H1 (cell line): ENCODE measurements at places on chromosomes 13 and 19.

- DNase-seq = no peak
These were observed 46.0 kb upstream of the RANBP3 start for GRCh38 chr19:6023936-6024335.

GRCh38 chr19:10800488-10800887 lies 35.5 kb downstream of the TMED1 start:
- no peak for DNase-seq

DNA sequence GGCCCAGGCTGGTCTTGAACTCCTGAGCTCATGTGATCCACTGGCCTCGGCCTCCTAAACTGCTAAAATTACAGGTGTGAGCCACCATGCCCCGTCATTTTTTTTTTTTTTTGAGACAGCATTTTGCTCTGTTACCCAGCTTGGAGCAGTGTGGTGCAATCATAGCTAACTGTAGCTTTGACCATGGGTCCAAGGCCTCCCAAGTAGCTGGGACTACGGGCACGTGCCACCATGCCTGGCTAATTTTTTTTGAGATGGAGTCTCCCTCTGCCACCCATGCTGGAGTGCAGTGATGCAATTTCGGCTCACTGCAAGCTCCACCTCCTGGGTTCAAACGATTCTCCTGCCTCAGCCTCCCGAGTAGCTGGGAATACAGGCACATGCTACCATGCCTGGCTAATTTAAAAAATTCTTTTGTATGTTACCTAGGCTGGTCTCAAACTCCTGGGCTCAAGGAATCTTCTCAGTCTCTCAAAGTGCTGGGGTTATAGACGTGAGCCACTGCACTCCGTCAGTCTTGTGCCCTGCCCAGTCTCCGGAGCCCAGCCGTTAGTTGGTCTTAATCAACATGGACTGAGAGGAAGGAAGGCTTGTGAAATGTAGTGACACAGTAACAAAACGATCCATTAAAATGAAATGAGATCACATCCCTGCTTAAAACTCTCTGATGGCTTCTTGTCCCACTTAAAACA lies 1.4 kb upstream of the LRG1 start:
- DNase-seq = no peak

- no peak for DNase-seq
These were observed 4.9 kb upstream of the PRX start for GRCh38 chr19:40418040-40418439.

DNA sequence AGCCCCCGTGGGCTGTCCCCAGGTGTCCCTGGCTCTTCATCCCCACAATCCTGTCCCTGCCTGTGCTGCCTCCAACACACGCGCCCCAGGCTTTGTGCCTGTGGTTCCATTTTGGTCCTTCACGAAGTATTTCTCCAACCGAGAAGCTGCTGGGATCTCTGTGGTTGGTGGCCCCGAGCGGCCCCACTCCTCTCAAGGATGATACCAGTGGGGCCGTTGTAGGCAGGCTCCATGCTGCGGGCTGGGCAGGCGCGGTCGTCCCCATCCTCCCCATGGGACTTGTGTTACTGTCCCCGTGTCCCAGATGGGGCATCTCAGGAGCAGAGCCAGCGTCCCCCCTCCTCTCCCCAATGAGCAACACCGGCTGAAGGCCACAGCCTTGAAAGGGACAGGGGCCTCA lies 3.7 kb upstream of the ZNF554 start:
- DNase-seq = no peak

- DNase-seq = no peak
These were observed 103.2 kb downstream of the SOX1 start for GRCh38 chr13:112169941-112170822.

DNA sequence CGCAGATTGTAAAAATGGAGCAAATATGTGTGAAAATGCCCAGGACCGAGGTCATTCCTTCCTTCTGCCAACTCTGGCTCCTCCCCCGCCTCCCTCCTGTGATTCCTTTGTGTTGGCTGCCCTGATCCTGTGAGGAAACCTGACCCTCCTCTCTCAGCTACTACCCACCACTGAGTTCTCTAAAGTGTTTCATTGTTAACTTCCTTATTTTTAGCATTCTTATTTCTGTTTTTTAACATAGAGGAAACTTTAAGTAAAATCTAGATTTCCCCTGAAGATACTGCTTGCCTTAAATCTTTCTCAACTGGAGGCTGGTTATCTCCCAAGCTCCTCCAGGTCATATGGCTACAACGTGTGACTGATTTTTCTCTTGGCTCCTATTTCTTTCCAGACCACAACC lies 21.7 kb upstream of the FBXL3 start:
- DNase-seq = peak; percentile 59

- DNase-seq = no peak
These were observed 594 bp downstream of the ZNF146 start for GRCh38 chr19:36215276-36216123.

DNA sequence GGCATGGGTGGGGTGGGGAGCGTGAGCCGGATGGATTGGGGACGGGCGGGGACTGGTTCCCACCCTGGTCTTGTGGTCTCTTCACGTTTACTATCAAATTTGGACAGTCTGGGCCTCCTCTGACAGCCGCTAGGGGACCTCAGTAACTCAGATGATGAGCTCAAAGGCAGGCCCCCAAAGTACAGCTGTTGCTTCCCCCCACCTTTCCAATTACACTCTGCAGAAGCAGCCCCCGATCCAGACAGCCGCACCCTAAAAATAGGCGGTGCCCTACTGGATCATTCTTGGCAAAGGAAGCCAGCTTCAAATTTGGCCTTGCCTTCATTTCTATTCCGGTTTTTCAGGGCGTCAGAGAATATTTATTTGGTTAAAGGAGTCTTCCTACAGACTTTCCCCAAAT lies 1.9 kb upstream of the FOXO1 start:
- no peak for DNase-seq

- DNase-seq = no peak
These were observed 767.6 kb upstream of the SLITRK1 start for GRCh38 chr13:84649853-84650252.

DNA sequence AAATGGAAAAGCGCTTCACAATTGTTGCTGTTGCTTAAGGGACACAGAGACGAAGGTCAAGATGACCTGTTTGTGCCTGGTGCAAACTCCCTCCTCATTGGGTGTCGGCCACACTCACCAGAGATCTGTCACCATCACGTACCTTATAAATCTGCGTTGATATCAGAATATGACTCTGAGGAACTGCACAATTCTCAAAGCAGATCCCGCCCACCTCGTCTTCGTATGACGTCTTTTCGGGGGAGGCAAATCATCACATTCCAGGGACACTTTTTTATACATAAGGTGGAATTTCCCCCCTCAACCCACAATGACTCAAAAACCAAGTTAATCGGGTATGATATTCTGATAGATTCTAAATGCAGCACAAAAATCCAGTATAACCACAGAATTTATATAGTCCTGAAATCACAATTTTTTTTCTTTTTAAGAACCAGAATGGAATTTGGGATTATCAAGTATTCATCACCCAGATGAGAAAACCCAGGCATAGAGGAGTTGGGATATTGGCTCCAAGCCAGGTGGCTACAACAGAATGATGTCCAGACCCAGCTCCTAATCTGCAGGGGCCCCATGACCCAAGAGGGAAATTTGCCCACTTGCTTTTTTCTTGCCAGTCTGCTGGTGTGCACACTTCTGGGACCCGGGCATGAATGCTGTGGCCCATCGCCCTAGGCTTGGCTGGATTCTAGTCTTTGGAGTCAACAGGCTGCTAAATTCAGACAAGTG lies 50.6 kb upstream of the MTIF3 start:
- no peak for DNase-seq

DNA sequence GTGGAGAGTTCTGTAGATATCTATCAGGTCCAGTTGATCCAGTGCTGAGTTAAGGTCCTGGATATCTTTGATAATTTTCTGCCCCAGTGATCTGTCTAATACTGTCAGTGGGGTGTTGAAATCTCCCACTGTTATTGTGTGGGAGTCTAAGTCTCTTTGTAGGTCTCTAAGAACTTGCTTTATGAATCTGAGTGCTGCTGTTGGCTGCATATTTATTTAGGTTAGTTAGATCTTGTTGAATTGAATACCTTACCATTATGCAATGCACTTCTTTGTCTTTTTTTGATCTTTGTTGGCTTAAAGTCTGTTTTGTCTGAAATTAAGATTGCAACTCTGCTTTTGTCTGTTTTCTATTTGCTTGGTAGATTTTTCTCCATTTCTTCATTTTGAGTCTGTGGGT lies 15.4 kb downstream of the AP1M1 start:
- DNase-seq = no peak

- DNase-seq = no peak
These were observed 2.5 kb downstream of the ZNF552 start for GRCh38 chr19:57812226-57812625.

- DNase-seq = no peak
These were observed 125.2 kb downstream of the ATP11A start for GRCh38 chr13:112814905-112815585.

DNA sequence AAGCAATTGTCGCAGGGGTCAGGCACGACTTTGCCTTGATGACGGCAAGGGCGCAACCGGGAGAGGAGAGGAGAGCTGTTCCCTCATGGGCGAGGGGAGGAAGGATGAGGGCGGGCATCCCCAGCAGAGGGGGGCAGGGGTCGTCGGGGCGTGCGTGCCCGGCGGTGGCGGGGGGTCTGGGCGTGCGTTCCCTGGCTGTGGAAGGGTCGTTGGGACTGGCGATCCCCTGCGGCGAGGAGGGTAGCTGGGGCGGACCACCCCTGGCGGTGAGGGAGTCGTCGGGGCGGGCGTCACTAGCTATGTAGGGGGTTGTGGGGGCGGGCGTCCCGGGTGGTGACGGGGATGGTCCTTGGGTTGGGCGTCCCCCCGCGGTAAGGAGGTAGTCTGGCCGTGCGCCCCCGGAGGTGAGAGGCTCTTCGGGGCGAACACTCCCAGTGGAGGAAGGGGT lies 1.7 kb downstream of the COMP start:
- DNase-seq = no peak

GRCh38 chr13:37531049-37531448 lies 67.5 kb downstream of the POSTN start:
- DNase-seq = no peak

- no peak for DNase-seq
These were observed 11.0 kb downstream of the MOB3A start for GRCh38 chr19:2084993-2085720.

DNA sequence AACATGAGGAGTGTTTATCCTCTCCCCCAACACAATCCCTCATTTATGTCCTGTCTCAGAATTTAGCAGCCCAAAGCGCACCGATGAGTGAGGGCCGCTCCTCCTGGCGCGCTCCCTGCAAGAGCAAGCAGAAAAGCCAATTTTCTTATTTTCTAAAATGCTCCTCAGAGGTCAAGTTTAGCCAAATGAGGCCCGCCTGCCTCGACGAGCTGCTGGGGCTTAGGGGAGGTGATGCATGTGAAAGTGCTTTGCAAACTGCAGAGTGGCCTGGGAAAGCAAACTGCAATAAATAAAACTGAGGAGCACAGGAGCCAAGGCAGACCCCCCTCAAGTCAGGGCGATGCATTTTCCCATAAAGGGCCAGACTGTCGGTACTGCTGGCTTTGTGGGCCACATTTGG lies 29.0 kb downstream of the CAPS start:
- no peak for DNase-seq

- DNase-seq = no peak
These were observed 117.6 kb upstream of the SPATA13 start for GRCh38 chr13:24042710-24043440.

GRCh38 chr13:32042551-32042950 lies 11.0 kb downstream of the FRY start:
- no peak for DNase-seq

- no peak for DNase-seq
These were observed 1.3 kb upstream of the CEACAM20 start for GRCh38 chr19:44530777-44531176.

DNA sequence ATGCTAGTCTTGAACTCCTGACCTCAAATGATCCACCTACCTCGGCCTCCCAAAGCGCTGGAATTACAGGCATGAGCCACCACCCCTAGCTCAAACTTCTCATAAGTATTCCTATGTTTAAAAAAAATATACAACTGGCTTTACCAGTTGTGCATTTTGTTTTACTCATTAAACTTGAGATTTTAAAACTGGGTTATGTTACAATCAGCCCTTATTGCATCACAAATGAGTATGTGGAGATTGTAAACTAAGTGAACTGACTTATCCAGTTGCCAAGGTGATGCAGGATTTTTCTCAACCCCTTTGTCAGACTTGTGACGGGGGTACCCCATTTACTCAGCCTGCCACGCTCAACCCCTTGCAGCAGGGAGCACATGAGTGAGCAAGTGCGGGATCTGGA lies 14.4 kb upstream of the GTF2F2 start:
- DNase-seq = no peak

DNA sequence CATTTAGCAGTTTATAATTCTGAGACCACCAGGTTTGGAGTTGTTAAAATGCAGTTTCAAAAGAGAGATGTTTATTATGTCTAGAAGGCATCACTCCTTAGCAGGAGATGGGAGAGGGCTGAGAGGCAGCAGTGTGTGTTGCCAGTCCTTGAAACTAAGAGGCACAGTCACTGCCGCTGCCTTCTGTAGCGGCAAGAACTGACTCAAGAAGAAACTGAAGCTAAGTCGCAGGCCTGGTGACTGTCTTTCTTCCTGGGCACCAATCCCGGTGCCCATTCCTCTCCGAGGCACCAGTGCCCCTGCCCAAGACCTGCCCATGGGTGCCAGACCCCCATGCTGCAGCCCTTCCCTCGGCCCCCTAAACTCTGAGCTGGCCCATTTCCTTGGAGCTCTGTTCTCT lies 20.1 kb downstream of the N4BP2L1 start:
- no peak for DNase-seq

DNA sequence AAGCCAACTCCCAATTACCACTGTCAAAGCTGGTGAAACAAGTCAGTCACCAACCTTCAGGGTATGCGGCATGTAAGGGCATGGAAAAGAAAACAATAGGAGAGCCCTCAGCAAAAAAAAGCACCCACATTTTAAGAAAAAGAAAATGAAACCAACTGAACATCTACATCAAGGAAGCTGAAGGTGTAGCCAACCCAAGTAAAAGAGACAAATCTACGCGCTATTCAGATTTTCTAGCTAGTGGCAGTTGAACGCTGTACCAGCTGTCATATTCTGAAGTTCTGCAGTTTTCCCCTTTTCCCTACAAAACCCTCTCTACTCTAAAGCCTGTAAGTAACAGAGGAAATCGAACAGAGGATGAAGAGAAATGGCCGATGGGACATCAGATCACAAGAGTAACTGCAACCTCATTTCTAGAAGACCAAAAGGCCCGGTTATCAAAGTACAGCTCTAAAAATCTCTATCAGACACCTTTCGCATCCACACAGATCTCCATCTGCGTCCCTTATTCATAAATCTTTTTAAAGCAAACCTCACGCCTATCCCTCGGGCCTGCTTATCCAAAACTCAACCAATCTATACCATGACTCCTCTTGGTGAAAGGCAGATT lies 1.4 kb downstream of the MYCBP2 start:
- no peak for DNase-seq

DNA sequence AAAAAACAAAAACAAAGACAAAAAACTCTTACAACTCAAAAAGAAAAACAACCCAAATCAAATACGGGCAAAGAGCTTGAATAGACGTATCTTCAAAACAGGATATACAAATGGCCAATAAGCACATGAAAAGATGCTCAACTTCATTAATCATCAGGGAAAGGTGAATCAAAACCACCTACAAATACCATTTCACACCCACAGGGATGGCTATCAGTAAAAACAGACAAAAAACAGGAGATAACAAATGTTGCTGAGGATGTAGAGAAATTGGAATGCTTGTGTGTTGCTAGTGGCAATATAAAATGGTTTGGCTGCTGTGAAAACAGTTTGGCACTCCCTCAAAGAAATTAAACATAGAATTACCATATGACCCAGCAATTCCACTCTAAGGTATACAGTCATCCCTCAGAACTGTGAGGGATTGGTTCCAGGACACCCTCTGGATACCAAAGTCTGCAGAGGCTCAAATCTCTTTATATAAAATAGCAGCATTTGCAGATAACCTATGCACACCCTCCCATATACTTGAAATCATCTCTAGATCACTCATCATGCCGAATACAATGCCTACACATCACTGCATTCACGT lies 29.7 kb downstream of the MLLT1 start:
- no peak for DNase-seq
